ENCODE measurements at places on chromosomes 16 and 17.

DNA sequence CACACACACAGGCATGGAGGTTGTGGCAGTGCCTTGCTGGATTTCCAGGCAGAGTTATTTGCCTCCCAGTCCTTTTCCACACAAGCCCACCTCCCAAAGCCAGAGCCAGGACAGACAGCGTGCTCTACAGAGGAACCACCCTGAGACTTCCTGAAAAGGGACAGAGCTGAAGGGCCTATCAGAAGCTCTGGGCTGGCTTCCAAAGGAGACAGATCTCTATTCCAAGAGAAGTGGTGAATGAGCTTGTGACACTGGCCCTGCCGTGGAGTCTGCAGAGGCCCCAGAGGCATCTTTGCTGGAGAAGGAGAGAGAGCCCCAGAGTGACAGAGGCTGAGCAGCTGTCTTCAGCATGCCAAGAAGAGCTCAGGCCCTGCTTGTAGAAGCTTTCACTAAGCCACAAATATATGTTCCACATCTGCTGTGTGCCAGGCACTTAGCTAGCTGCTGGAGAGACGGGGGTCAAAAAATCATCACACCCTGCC, 8.3 kb upstream of the LPCAT2 start:
- DNase-seq: no peak

DNA sequence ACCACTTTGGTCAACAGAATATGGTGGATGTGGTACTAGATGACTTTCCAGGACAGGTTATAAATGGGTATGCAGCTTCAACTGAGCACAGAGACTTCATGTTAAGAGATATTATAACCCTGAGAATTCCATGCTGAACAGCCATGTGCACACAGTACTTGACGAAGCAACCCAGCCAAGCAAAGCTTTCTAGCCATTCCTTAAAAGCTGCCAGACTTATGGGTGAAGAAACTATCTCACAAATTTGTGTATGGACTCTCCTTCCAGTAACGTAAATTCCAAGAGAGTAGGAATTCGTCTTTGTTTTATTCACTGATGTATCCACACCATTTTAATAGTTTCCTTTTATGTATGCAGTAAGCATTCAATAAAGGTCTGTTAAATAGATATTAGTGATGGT, 76.1 kb downstream of the KANSL1 start:
- DNase-seq: no peak

DNA sequence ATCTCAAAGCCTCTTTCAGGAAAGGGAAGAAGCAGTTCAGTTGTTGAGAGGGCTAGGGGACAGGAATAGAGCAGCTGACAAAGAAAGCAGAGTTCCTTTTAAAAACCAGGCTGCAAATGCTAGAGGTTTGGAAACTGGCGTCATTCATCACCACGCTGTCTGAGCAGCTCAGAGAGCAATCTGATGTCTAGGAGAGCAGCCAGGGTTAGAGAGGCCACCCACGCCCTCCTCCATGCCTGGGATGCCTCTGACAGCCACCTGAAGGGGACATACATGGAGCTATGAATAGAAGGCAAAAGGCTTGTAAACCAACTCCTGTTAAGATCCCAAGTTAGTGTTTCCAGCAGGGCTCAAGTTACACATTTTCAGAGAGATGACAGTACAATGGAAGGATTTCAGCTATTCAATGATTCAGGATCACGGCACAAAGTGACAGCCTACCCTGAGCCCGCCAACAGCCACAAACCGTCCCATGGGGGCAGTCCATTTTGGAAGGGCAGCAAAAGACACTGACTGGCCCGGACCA, 12.4 kb downstream of the RAB5C start:
- DNase-seq: no peak

DNA sequence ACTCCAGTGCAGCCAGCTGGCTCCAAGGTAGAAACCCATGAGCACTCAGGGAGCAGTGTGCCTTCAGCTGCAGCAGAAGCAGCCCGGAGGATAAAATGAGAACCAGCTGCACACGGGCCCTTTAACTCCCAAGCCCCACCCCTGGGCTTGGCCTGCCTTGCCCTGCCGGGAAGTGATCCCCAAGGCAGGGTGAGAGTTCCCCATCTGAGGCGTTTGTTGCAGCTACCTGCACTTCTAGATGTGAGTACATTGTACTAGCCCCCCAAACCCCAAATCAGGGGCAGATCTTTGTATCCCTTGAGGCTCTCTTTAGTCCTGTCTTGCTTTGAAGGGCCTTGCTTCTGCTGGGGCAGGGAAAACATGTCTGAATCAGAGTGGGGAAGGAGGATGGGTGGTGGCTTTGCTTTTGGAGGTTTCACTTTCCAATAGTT, at the start of gene MVP:
Gene MVP (plus strand): TSS at position 192 of the 431 bp plus-strand sequence. CDS start 10,088 bp downstream, outside the sequence.
- no peak for DNase-seq

GRCh38 chr16:65876056-65876408, 490.5 kb upstream of the CDH5 start:
- DNase-seq: no peak

Measured in HuH-7 (cell line).